Tibial artery (tissue), 4 donors: ENCODE measurements at places on chromosomes 13 and 19.

- peaks cover 53% of the 10 kb centered on the region for H3K27me3 ChIP-seq
- peaks cover 15% of the 10 kb centered on the region for H3K4me1 ChIP-seq
- H3K4me3 ChIP-seq = peak overlapping the region; percentile 48
- DNase-seq = no peak
- peak overlapping the region; percentile 41 for H3K27ac ChIP-seq
- no peaks in the 10 kb centered on the region for H3K36me3 ChIP-seq
These were observed 915 bp downstream of the SHC2 start for GRCh38 chr19:459724-460511.

- DNase-seq = no peak
- no peaks in the 10 kb centered on the region for H3K4me1 ChIP-seq
- H3K27ac ChIP-seq = no peak overlapping the region
- no peaks in the 10 kb centered on the region for H3K27me3 ChIP-seq
These were observed 28.1 kb upstream of the CLDN10 start for GRCh38 chr13:95524264-95524901.

- no peaks in the 10 kb centered on the region for H3K4me1 ChIP-seq
- H3K27ac ChIP-seq = no peak overlapping the region
- H3K4me3 ChIP-seq = no peak overlapping the region
- H3K36me3 ChIP-seq = peaks cover 5% of the 10 kb centered on the region
These were observed 13.3 kb downstream of the N4BP2L1 start for GRCh38 chr13:32414580-32414979.

DNA sequence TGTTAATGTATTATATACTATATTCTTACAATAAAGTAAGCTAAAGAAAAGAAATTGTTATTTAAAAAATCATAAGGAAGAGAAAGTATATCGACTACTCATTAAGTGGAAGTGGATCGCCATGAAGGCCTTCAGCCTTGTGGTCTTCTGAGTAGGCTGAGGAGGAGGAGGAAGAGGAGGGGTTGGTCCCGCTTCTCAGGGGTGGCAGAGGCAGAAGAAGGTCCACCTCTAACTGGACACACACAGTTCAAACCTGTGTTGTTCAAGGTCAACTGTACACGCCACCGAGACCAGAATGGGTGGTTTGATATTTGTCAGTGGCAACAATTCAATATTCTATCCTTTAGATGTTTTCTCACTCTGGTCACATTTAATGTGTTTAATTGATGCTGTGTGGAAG, 67.2 kb downstream of the ALOX5AP start:
- no peaks in the 10 kb centered on the region for H3K36me3 ChIP-seq
- no peak overlapping the region for H3K4me3 ChIP-seq
- H3K27me3 ChIP-seq = no peaks in the 10 kb centered on the region

GRCh38 chr13:114089341-114089740, 43.1 kb downstream of the RASA3 start:
- no peaks in the 10 kb centered on the region for H3K36me3 ChIP-seq
- no peaks in the 10 kb centered on the region for H3K27me3 ChIP-seq
- DNase-seq = no peak
- no peak overlapping the region for H3K4me3 ChIP-seq
- no peaks in the 10 kb centered on the region for H3K4me1 ChIP-seq

GRCh38 chr13:110562696-110563462, 1.4 kb upstream of the RAB20 start:
- H3K27ac ChIP-seq = peak overlapping the region; percentile 99
- H3K4me3 ChIP-seq = peak overlapping the region; percentile 95
- H3K4me1 ChIP-seq = peaks cover 29% of the 10 kb centered on the region
- H3K36me3 ChIP-seq = no peaks in the 10 kb centered on the region

DNA sequence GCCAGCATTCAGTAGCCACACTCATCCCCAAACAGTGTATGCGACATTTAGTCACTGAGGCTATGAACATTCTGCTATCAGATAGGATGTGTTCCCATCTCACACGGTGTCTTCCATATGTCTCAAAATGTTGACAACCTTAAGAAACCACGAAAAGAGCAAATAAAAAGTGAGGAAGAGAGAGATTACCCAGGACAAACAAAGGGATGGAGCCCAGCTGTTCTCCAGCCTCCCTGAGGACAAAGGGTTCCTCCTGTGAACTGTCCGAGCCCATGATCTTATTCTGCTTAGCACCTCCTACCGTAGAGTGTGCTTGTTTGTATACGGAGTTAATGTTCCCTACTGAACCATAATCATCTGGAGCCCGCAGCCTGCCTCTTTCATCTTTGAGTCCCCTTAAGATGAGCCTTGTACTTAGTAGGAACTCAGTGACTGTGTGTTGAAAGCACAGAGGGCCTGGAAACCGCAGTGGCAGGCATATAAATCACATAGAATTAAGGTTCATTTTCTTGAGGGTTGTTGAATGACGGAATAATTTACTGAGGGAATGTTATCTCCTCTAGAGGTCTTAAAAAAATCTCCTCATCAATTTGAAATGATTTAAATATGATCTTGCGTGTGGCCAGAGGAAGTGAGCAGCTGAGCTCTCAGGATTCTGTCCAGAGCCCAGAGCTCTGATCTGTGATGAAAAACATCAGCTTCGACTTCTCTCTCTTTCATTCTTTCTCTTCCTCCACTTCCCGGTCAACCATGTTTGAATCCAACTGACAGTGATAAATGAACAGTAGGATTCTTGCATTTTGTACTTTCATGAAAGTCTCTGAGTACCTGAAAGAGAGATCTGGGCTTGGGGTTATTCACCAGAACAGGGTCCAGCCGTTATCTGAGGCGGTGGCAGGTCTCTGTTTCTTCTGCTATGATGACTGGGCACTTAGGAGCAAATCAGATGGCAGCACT, 200.5 kb downstream of the KLF5 start:
- DNase-seq = no peak
- H3K27ac ChIP-seq = no peak overlapping the region
- H3K4me1 ChIP-seq = no peaks in the 10 kb centered on the region
- no peak overlapping the region for H3K4me3 ChIP-seq

DNA sequence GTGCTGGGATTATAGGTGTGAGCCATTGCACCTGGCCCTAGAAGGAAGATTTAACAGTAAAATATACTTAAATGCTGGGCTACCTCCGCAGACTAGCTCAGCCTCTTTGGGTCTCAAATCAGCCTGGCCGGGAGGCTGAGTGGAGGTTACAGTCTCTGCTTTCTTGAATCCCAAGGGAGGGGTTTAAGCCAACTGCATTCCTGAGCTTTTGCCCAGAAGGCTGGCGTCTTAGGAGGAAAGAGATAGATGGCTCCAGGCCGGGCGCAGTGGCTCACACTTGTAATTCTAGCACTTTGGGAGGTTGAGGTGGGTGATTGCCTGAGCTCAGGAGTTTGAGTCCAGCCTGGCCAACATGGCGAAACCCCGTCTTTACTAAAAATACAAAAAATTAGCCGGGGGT, 623 bp upstream of the C5AR1 start:
- DNase-seq = peak; percentile 34
- H3K4me1 ChIP-seq = peaks cover 38% of the 10 kb centered on the region
- H3K4me3 ChIP-seq = no peak overlapping the region

GRCh38 chr13:86572115-86572514, 772.9 kb upstream of the SLITRK6 start:
- H3K36me3 ChIP-seq = no peaks in the 10 kb centered on the region
- no peak overlapping the region for H3K27ac ChIP-seq
- H3K4me3 ChIP-seq = no peak overlapping the region
- H3K4me1 ChIP-seq = no peaks in the 10 kb centered on the region

GRCh38 chr19:15129856-15130585, 22.8 kb downstream of the SYDE1 start:
- no peaks in the 10 kb centered on the region for H3K36me3 ChIP-seq
- H3K27me3 ChIP-seq = no peaks in the 10 kb centered on the region
- H3K4me1 ChIP-seq = peaks cover under 1% of the 10 kb centered on the region

- H3K4me3 ChIP-seq = no peak overlapping the region
- no peak for DNase-seq
- no peaks in the 10 kb centered on the region for H3K27me3 ChIP-seq
- H3K36me3 ChIP-seq = peaks cover 8% of the 10 kb centered on the region
- no peak overlapping the region for H3K27ac ChIP-seq
These were observed 58.5 kb downstream of the DNAJC15 start for GRCh38 chr13:43081866-43082265.

GRCh38 chr13:111657013-111657412, 336.6 kb downstream of the TEX29 start:
- H3K27ac ChIP-seq = no peak overlapping the region
- no peaks in the 10 kb centered on the region for H3K27me3 ChIP-seq
- no peaks in the 10 kb centered on the region for H3K36me3 ChIP-seq

DNA sequence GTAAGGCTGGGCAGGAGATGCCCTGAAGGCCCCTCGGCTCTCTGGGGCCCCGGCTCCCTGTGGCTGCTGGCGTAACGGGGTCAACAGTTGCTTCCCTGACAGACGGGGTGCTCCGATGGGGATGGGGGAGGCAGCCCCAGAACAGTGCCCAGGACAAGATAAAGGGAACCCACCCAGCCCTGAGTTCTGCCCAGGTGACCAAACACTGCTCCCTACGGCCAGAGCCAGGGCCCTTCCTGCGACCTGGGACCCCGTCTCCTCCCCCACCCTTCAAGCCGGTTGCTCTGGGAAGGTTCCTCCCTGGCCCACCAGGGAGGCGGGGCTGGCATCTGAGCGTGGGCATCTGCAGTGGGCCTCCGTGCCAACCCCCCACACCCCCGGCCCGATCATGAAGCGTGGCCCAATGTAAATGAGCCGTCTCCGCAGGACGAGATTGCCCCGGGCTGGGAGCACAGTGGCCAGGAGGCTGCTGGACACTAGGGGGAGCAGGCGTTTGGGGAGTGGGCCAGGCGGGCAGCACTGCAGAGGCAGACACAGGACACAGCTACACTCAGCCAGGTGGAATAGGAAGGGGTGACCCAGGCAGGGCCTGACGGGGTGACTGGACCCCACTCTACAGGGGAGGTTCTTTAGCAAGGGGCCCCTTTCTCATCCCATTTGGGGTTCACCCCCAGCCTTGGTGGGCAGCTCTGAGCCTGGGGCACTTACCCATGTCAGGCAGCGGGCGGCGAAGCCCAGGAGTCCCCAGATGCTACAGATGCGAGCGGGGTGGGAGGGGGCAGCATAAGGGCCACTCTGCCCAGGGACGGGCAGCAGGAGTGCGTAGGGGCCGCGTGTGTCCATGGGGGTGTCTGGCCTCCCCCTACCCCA, 1.2 kb upstream of the NKPD1 start:
- H3K4me1 ChIP-seq = peaks cover 29% of the 10 kb centered on the region
- H3K27ac ChIP-seq = no peak overlapping the region
- DNase-seq = no peak
- no peak overlapping the region for H3K4me3 ChIP-seq
- no peaks in the 10 kb centered on the region for H3K36me3 ChIP-seq

GRCh38 chr19:14450168-14450874, 17.2 kb downstream of the PKN1 start:
- peaks cover 91% of the 10 kb centered on the region for H3K36me3 ChIP-seq
- H3K4me3 ChIP-seq = no peak overlapping the region
- no peak for DNase-seq
- H3K27ac ChIP-seq = no peak overlapping the region
- H3K4me1 ChIP-seq = no peaks in the 10 kb centered on the region
- H3K27me3 ChIP-seq = no peaks in the 10 kb centered on the region

GRCh38 chr19:48628486-48629296, 8.5 kb downstream of the DBP start:
- peaks cover 7% of the 10 kb centered on the region for H3K36me3 ChIP-seq
- H3K4me1 ChIP-seq = peaks cover 25% of the 10 kb centered on the region
- no peaks in the 10 kb centered on the region for H3K27me3 ChIP-seq
- DNase-seq = no peak
- H3K4me3 ChIP-seq = no peak overlapping the region

DNA sequence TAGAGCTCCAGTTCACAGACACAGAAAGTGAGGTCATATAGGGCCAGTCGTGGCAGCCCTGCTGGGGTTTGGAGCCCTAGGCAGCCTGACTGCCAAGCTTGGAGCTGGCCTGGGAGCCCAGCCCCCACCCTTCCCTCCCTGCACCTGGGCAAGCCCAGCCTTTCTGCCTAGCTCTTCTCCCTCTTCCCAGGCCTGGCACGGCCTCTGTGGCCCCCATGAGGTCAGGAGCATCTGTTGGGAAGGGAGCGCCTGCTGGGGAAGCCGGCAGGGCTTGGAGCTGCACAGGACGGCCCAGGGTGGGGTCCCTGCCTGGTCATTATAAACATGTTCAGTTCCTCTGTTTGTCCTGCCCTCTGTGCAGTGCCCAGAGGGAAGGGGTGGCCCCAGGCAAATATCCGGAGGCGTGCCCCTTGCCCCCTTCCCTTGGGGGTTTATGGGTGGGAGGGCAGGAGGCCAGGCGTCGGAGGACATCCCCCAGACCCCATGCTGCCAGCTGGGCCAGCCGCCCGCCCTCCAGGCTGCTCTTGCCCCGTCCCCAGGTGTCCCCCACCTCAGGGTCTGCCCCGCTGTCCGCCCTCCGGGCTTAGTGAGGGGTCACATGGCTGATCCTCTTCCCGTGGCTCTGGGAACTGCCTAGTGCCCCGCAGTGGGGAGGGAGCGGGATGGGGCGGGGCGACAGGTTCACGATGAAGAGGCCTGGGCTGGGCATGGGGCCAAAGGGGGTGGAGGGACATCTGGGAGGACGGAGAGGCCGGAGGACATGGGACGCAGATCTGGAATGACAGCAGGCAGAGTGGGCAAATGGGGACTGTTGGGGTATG, 30.0 kb upstream of the NCCRP1 start:
- no peak for DNase-seq
- peaks cover 31% of the 10 kb centered on the region for H3K36me3 ChIP-seq
- H3K4me3 ChIP-seq = no peak overlapping the region
- H3K4me1 ChIP-seq = no peaks in the 10 kb centered on the region
- no peaks in the 10 kb centered on the region for H3K27me3 ChIP-seq

- no peaks in the 10 kb centered on the region for H3K36me3 ChIP-seq
- H3K4me1 ChIP-seq = no peaks in the 10 kb centered on the region
- no peak overlapping the region for H3K4me3 ChIP-seq
- H3K27ac ChIP-seq = peak overlapping the region; percentile 56
These were observed 47.5 kb downstream of the GAS6 start for GRCh38 chr13:113816254-113816929.

DNA sequence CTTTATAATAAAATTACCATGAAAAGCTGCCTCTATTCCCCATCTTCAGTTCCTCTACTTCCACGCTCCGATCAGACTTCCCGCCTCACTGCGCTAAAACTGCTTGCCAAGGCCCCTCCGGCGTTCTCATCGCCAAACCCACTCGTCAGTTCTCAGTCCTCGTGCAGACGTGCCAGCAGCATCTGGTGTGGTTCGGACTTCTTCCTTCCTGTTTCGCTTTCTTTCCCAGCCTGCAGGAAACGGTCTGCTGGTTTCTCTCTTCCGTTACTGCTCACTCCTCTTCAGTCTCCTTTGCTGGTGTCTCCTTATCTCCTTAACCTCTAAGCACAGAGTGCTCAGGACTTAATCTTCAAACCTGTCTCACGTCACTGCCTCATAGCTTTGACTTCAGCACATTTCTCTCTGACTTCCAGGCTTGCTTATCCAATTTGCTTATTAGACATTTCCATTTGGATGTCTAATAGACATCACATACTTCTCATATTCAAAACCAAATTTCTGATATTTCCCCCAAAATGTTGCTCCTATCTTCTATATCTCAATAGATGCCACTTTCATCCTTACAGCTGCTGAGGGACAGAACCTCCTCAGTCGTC, 40.3 kb downstream of the RCBTB2 start:
- peak; percentile 69 for DNase-seq
- H3K27me3 ChIP-seq = no peaks in the 10 kb centered on the region
- no peak overlapping the region for H3K27ac ChIP-seq
- H3K4me3 ChIP-seq = no peak overlapping the region
- no peaks in the 10 kb centered on the region for H3K4me1 ChIP-seq

DNA sequence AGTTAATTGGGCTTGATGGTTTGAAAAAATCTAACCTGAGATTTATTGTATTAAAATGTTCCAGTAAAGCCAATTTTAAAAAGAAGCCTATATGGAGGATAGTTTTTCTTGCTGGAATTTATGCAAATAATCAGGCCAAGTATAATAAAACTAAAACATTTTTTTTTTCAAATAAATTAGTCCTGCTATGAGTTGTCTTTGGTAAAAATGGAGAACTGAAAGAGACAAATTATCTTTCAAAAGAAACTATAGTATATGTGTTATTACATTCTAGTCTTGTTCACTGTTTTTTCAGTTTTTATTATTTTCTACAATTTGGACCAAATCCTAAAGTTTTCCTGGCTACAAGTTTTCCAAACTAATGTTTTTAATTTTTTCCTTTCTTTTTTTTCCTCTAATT, 468.9 kb downstream of the UQCRFS1 start:
- no peak overlapping the region for H3K4me3 ChIP-seq
- no peaks in the 10 kb centered on the region for H3K4me1 ChIP-seq
